ENCODE measurements at places on chromosomes 3 and 15. TPM values are rescaled to one million over a fixed set of nuclear protein-coding genes. Genes with fewer than 3 reads are reported as not detected.

PML gene
- total RNA-seq, result 27.7 TPM

SLC28A2 gene
- 48.8 TPM for total RNA-seq

C3orf22 gene
- not detected for total RNA-seq

ATP13A4 gene
- total RNA-seq, result 35.8 TPM

CLDN18 gene
- total RNA-seq, result 5.3 TPM

PLOD2 gene
- 77.9 TPM for total RNA-seq

BFSP2 gene
- not detected for total RNA-seq

LDHAL6B gene
- total RNA-seq, result not detected

DNA sequence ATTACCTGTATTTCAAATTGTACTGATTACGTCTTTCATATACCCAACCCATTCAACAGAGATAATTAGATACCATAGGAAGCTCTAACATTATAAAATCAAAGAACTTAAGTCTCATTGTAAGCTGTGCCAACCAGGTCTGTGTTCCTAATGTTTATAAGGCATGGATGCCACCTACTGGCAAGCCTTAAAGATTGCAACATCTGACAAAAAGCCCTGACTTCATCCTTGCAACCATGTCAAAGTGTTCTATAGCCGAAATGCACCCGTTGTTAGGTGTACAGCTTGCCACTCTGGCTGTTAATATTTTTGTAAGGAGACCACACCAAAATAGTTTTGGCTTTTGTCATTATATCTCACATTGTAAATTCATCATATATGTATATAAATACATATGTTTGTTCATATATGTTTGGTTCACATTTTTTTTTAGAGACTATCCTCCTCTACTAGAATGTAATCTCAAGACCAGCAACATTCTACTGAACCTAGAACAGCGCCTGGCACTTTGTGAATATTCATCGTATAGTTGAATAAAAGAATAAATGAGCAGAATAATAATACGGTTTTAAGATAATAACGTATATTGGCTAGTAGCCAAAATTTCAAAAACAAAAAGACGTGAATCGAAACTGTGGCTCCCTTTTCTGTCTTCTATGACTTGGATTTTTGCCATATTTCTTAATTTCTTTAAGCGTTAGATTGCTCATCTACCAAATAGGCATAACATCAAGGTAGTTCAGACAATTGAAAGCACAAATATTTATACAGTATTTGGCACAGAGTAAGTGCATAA, 258.1 kb downstream of the TBL1XR1 start:
- peaks cover 5% of the 10 kb centered on the region for H3K4me1 ChIP-seq
- DNase-seq, result peak; percentile 88
- H3K4me3 ChIP-seq, result no peak overlapping the region

DNA sequence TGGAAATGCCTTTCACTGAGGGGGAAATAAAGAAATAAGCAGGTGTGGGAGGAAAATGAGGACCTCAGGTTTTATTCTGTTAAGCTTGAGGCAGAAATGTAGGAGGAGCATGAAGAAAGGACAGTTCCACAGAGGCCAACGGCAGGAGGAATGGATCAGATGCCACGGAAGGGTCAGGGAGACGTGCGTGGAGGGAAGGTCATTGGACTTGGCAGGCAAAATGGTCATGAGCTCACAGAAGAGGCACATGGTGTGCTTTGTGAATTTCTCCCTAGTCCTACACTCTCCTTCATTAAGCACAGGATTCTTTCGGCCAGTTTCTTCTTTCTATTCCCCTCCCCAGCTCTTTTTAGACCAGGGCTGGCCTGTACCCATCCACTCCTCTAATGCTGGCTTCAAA, 32.5 kb upstream of the THSD4 start:
- DNase-seq, result no peak
- H3K27ac ChIP-seq, result no peak overlapping the region
- H3K4me1 ChIP-seq, result peaks cover 24% of the 10 kb centered on the region
- no peaks in the 10 kb centered on the region for H3K36me3 ChIP-seq

DNA sequence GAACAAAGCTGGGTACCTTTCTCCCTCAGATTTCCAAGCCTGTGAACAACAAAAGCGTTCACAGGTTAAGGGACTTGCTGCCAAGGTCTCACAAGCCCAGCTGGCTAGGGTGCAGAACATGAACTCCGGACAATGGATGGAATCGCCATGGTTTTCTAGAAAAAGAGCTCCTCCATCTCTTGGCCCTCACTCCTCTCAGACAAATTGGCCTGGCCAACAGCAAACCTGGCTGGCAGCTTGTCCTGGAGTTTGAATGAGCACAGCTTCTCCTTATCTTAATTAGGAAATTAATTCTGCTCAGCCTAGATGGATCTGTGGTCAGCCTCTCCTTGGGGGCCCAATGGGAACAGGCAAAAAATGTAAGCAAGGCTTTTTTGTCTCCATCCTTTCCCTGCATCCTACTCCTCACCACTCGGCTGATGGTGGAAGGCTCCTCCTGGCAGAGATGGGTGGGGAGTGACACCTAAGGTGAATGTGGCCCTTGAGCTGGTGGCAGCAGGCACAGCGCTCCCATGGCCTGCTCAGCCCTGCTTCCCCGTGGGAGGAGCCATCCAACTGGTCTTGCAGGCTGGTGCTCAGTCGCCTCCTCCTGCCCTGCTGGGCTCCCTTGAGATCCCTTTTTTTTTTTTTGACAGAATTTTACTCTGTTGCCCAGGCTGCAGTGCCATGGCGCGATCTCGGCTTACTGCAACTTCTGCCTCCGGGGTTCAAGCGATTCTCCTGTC, 5.8 kb downstream of the KLHL25 start:
- peak overlapping the region; percentile 11 for H3K27ac ChIP-seq
- H3K27me3 ChIP-seq, result no peaks in the 10 kb centered on the region
- peaks cover 55% of the 10 kb centered on the region for H3K4me1 ChIP-seq
- H3K36me3 ChIP-seq, result no peaks in the 10 kb centered on the region
- peak; percentile 82 for DNase-seq
- no peak overlapping the region for H3K4me3 ChIP-seq

DNA sequence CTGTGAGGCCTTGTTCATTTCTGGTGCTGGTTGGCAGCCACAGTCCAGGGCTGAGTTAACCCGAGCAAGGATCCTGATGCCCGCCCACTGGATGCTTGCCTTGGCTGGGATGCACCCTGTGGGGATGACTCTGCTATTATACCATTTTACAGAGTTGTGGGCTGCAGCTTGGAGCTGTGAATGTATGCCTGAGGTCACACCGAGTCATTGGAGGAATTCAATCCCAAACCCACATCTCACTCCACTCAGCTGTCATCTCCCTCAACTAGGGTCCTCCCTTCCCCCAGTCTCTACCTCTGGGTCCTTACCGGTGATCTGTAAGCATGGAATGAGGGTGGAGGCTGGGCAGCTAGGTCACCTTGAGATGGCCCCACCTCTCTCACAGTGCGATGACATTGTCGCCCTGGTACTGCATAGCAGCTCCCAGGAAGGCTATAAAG, 22.1 kb downstream of the MAPKAPK3 start:
- no peak overlapping the region for H3K27ac ChIP-seq
- DNase-seq, result peak; percentile 49
- no peak overlapping the region for H3K4me3 ChIP-seq
- no peaks in the 10 kb centered on the region for H3K27me3 ChIP-seq

GRCh38 chr3:48435223-48435595, 4.7 kb downstream of the CCDC51 start:
- peaks cover 37% of the 10 kb centered on the region for H3K4me1 ChIP-seq
- no peak overlapping the region for H3K4me3 ChIP-seq
- no peak for DNase-seq

DNA sequence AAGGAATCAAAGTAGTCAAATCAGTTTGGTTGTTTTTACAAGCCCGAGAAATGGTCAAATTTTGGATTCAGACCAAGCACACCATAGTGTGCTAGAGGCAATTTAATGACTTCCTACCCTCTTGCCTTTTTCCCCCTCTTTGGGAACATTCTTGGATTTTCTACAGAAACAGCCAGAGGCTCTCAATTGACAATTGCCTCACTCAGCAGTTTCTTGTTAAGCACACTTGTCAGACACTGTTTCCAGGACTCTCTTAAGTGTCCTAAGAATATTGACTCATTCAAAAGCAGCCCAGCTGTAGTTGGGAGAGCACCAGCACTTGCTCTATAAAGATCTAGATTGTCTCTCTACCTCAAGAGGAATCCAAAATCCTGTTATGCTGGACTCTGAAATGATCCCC, 1.5 kb upstream of the SLC35G2 start:
- no peak overlapping the region for H3K4me3 ChIP-seq
- DNase-seq, result no peak
- no peak overlapping the region for H3K27ac ChIP-seq
- no peaks in the 10 kb centered on the region for H3K27me3 ChIP-seq
- peaks cover 24% of the 10 kb centered on the region for H3K4me1 ChIP-seq

DNA sequence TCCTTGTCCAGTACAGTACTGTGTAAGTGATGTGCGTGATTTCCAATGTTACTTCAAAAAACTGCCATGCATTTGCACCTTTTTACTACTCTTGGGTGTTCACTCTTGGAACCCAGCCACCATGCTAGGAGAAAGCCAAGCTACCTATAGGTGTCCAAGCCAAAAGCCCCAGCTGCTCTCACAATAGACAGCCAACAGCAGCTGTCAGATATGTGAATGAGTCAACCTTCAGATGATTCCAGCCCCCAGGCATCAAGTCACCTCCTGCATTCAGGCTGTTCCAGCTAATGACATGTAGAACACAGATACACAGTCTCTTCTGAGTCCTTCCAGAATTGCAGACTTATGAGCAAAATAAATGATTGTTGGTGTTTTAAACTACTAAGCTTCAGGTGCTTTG, 417.7 kb upstream of the TGFBR2 start:
- no peaks in the 10 kb centered on the region for H3K4me1 ChIP-seq
- H3K36me3 ChIP-seq, result no peaks in the 10 kb centered on the region
- H3K27me3 ChIP-seq, result no peaks in the 10 kb centered on the region
- DNase-seq, result no peak
- H3K27ac ChIP-seq, result no peak overlapping the region
- no peak overlapping the region for H3K4me3 ChIP-seq

GRCh38 chr3:5731100-5731499, 543.6 kb downstream of the EDEM1 start:
- no peaks in the 10 kb centered on the region for H3K4me1 ChIP-seq
- H3K27ac ChIP-seq, result no peak overlapping the region
- no peak for DNase-seq
- no peak overlapping the region for H3K4me3 ChIP-seq
- H3K27me3 ChIP-seq, result no peaks in the 10 kb centered on the region

Measured in stomach (tissue), 19 donors.